CD4-positive, alpha-beta T cell treated with Interleukin-6 at 100 ng/mL for 8 hours (primary cell): ENCODE measurements at places on chromosomes 13 and 19.

DNA sequence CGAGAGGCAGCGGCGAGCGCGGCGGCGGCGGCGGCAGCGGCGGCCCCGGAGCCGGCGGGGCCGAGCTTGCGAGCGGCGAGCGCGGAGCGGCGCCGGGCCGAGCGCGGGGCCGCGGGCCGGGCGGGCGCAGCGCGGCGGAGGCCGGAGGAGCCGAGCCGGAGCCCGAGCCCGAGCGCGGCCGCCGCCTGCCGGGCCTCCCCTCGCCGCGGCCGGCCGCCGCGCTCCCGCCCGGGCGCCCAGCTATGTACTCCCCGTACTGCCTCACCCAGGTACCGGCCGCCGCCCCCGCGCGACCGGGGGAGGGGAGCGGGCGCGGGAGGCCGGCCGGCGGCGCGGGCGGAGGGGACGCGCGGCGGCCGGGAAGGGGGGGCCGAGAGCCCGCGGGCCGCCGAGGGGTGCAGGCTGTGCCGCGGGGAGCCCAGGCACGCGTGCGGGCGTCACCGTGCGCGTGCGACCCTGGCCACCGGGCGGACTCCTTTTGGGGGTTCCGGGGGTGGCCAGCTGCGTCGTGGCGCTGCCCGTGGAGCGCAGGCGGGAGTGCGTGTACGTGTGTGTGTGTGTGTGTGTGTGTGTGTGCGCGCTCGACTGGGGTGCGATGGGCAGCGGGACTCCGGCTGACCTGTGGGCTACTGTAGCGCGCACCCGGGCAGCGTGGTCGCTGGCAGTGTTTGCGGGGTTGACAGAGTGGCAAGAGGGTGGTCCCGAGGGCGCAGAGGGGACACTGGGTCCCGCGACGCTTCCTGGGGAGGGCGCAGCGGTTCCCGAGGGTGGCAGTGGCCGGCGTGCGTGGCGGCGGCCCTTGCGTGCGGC lies 526 bp downstream of the NFIX start:
- DNase-seq, result no peak

DNA sequence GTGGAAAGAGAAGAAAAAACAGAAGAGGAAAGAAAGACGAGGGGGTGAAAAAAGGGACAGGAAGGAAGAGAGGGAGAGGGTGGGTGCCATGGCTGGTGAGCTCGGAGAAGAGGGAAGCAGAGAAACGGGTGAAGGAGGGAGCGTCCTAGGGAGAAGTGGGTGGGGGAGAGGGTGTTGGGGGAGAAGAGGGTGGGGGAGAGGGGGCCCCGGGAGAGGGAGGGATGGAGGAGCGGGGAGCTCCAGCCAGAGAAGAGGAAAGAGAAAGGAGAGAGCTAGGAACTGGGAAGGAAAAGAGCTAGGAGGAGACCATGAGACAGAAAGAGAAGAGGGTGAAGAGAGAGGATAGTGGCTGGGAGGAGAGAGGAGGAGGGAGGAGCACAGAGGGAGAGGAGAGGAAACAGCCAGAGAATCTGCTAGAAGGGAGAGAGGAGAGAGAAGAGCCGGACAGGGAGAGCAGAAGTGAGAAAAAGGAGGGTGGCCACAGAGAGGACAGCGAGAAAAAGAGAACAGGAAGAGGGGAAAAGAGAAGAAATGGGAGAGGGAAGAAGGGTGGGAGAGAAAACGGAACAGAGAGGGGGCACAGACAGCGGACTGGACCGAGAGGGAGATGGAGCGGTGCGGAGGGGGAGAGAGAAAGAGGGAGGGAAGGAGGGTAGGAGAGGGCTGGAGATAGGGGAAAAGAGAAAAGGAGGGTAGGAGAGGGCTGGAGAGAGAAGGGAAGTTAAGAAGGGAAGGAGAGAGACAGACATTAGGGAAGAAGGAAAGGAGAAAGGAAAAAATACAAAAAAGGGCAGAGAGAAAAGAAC lies 11.9 kb upstream of the GARIN5A start:
- no peak for DNase-seq

GRCh38 chr19:7895565-7895964 lies 7.3 kb downstream of the LRRC8E start:
- DNase-seq, result no peak

- DNase-seq, result no peak
These were observed 51.6 kb downstream of the SERP2 start for GRCh38 chr13:44425041-44425814.

DNA sequence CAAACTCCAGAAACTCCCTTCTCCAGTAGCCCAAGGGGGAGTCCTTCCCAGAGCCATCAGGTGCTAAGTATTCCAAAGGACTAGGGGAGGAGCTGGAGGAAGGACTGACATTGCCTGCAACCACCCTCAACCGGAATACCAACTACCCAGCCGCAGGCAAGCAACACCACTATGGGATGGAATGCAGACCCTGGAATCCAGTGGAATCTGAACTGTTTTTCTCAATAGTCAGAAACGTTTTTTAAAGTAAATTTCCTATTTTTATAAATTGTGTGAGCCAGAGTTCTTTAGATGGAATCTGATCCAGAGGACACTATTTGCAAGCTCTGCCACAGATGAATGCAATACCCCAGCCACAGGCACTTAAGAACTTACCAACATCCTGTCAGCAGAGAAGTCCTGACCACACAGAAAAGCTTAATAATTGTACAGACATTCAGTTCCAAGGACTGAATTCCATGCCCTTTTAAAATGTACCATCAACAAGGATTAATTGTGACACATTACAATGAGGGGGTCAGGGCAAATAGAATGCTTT lies 92.1 kb downstream of the USP12 start:
- DNase-seq, result no peak

DNA sequence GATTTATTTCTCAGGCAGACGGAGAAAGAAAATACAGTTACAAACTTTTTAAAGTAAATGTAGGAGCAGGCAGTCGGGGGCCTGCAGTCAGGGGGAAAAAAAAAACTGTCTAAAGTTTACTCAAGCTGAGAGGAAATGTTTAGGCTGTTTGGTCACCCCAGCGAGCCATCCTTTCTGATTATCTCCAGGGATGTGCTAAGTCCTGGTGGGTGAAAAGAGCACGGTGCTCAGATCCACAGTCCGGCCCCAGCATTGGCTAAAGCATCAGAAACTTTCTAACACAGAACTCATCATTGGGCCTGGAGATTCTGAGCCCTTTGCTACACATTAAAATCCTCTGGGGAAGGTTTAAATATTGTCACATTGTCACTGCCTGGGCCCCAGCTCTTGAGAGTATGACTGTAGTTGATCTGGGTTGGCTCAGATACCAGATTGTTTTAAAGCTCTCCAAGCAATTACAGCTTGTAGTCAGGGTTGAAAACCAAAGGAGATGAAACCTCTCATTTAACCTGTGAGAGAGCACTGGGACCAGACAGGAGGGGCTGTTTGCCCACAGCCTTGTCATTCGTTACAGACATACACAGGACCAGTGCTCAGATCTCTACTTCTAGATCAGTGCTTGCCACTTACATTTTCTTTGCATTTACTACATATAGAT lies 131.1 kb upstream of the HTR2A start:
- no peak for DNase-seq

- DNase-seq, result no peak
These were observed 9.6 kb downstream of the MYO1F start for GRCh38 chr19:8567522-8568172.

GRCh38 chr13:89688918-89689317 lies 1658.6 kb upstream of the MIR17HG start:
- DNase-seq, result no peak

DNA sequence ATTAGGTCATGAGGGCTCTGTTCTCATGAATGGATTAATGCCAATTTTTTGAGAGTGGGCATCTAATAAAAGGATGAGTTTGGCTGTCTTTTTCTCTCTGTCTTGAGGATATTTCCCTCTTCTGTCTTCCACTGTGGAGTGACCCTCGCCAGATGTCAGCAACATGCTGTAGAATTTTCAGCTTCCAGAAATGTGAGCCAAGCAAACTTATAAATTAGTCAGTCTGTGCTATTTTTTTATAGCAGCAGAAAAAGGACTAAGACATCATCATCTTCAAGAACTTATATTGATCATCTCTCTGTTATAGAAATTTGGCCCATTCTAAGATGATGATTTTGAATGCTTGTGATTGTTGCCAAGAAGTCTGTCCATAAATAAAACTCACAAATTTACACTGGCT lies 431.4 kb downstream of the FGF9 start:
- no peak for DNase-seq

- DNase-seq, result no peak
These were observed 204.8 kb downstream of the MYO16 start for GRCh38 chr13:108834193-108834592.

DNA sequence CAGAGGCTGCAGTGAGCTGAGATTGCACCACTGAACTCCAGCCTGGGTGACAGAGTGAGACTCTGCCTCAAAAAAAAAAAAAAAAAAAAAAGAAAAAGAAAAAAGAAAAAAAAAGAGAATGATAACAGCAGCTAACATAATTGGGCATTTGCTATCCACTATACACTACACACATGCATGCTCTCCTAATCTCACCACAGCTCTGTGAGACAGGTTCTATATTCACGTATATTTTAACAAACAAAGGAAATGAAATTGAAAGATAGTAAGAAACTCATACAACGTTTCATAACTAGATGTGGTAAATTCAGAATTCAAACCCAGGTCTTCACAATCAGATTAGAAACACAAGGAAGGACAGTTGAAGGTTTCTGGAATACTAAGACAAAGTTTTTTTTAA lies 265.7 kb downstream of the DIAPH3 start:
- no peak for DNase-seq

- DNase-seq, result no peak
These were observed 605 bp upstream of the CDK8 start for GRCh38 chr13:26253262-26253786.

DNA sequence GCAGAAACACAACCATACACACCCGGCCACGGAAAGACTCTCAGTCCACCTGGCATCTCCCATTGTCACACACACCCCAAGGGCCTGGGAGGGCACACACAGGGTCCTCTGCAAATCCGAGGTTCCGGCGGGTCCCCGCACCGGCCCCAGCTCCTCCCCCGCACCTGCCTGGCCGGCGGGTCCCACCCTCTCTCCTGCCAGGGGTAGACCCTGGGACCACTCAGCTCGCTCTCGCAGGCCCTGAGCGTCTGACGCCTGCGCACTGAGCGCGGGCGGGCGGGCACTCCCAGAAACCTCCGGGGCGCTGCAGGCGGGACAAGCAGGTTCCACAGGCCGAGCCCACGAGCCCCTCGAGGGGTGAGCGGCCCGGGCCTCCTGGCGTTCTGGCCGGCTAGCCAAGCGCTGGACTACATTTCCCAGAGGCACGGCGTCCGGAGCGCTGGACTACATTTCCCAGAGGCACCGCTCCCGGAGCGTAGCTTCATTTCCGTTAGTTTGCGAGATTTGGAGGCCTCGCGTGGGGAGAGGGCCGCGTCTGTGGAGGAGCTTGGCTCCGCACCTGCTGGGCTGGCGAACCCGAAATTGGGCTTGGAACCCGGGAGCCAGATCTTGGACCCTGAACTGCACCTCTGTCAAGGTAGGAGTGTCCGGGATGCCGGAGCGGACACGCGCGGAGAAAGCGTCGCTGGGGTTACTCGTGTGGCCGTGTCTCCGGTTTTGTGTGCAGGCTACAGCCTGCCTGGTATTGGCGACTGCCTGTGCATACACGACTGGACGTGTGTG lies at the start of gene ZNF420:
Gene ZNF420 (plus strand): TSS at position 500 of the 783 bp plus-strand sequence. CDS start 10,686 bp downstream, outside the sequence.
- peak; percentile 90 for DNase-seq

DNA sequence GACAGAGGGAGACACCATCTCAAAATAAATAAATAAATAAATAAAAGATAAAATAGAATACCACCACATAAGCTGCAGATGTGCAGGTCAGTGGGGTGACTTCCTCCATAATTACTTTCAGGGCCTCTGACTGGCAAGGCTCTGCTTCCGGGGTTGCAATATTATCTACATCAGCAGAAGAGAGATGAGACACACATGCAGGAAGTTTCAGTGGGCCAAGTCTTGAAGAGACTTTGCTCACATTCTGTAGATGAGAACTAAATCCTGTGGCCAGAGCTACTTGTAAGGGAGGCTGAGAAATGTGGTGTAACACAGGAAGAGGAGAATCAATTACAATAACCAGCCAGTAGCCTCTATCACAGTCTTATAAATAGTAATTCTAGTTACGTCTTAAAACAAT lies 89.9 kb upstream of the MAB21L1 start:
- DNase-seq, result no peak

- no peak for DNase-seq
These were observed 7.9 kb downstream of the NAPA start for GRCh38 chr19:47507012-47507411.

GRCh38 chr13:88022431-88023208 lies 351.4 kb downstream of the SLITRK5 start:
- no peak for DNase-seq

DNA sequence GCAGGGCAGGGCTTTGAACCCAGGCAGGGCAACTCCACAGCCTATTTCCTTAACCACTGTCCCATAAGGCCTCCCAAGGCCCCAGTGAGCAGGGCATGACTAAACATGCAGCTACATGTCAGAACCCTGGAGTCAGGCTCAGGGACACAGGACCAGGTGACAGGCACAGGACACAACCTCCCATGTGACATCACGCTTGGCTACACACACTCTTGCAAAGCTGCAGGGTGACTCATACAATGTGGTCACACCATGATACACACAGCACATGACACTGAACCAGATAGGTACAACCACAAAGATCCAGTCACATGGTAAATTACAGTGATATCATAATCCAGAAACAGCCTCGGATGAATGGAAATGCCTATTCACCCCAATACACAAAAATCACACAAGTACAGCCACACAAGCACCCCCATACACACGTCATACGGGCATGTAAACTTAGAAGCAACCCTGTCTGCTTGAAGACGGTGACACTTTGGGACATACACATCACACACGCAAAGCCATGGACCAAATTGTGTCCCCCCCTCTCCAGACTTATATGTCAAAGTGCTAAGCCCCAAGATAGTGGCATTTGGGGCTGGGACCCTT lies 14.5 kb downstream of the KLK4 start:
- DNase-seq, result no peak

- no peak for DNase-seq
These were observed 26.2 kb downstream of the CELF5 start for GRCh38 chr19:3250675-3251074.

GRCh38 chr13:34166406-34166805 lies 348.5 kb downstream of the RFC3 start:
- no peak for DNase-seq

- DNase-seq, result no peak
These were observed 11.1 kb upstream of the CEACAM16 start for GRCh38 chr19:44687888-44688287.

GRCh38 chr13:26075498-26075897 lies 23.7 kb upstream of the SHISA2 start:
- no peak for DNase-seq

- no peak for DNase-seq
These were observed 29.0 kb downstream of the UTP14C start for GRCh38 chr13:52053460-52053859.

DNA sequence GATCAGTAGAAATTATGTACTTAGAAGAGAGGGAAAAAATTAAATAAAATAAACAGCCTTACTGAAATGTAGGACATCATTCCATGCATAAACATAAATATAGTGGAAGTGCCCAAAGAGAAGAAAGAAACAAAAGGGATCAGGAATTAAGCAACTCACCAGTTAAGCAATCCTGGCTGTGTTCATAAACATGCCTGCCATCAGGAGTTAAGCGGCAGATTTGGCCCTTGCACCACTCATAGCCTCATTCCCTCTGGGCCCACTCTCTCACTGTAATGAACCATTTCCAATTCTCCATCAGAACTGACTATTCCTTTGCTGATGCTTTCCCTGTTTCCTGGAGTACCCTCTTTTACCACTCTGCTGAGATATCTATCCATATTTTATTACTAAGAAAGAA lies 281.4 kb downstream of the LHFPL6 start:
- DNase-seq, result no peak

- DNase-seq, result no peak
These were observed 12.2 kb downstream of the NFIC start for GRCh38 chr19:3378352-3379150.

GRCh38 chr13:46593398-46593797 lies 40.4 kb downstream of the LRCH1 start:
- peak; percentile 20 for DNase-seq

GRCh38 chr13:42054798-42055499 lies 6.5 kb downstream of the DGKH start:
- no peak for DNase-seq
